ENCODE measurements at places on chromosomes 2 and 18. TPM values are rescaled to one million over a fixed set of nuclear protein-coding genes. Genes with fewer than 3 reads are reported as not detected.

GRCh38 chr2:95352310-95353054 lies 50.0 kb upstream of the FAHD2A start:
- no peak overlapping the region for H3K4me3 ChIP-seq
- peaks cover 10% of the 10 kb centered on the region for H3K4me1 ChIP-seq
- peaks cover 4% of the 10 kb centered on the region for H3K27me3 ChIP-seq
- peaks cover 8% of the 10 kb centered on the region for H3K36me3 ChIP-seq
- DNase-seq, result no peak
- no peak overlapping the region for H3K27ac ChIP-seq

Gene IL36RN
- polyA plus RNA-seq, result not detected

Gene ADAM23
- polyA plus RNA-seq, result 50.5 TPM

DNA sequence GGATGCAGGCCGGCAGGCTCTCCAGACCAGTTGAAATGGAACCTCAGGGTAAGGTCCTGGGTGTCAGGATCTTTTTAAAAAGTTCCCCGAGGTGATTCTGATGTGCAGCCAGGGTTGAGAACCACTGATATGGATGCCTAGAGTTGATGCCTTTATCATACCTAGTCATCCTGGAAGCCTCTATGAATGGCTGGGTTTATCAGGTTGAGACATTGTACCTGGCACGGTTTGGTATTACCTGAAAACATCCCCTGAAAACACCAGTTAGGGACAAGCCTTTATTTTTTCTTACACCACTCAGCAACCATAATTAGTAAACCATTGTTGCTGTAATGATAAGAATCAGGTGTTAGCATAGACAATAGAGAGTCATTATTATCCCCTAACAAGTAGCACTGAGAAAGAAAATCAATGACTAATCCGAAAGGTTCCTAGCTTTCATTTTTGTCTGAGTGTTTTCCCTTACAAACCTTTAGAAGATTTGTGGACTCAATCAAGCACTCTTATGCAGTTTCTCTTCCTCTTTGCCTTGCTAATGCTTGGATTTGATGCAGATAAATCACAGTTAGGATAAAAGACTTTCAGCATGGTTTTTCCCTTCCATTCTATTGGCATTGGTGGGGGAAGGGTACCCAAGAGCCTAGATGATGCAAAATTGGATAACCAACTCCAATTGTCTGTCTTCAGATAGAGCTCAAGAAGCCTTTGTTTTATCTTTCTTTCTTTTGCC lies 116.5 kb upstream of the LYPD6 start:
- no peak overlapping the region for H3K27ac ChIP-seq
- H3K27me3 ChIP-seq, result no peaks in the 10 kb centered on the region

GRCh38 chr2:236960531-236960930 lies 125.2 kb upstream of the COPS8 start:
- no peak overlapping the region for H3K4me3 ChIP-seq
- no peaks in the 10 kb centered on the region for H3K36me3 ChIP-seq
- no peak for DNase-seq
- H3K4me1 ChIP-seq, result no peaks in the 10 kb centered on the region
- no peak overlapping the region for H3K27ac ChIP-seq

- DNase-seq, result no peak
- H3K4me3 ChIP-seq, result no peak overlapping the region
- H3K4me1 ChIP-seq, result peaks cover 18% of the 10 kb centered on the region
- H3K27me3 ChIP-seq, result no peaks in the 10 kb centered on the region
- H3K27ac ChIP-seq, result peak overlapping the region; percentile 63
Measured at GRCh38 chr2:105919191-105919811, 174.6 kb downstream of the NCK2 start.

GRCh38 chr18:79010802-79011201 lies 31.2 kb downstream of the SALL3 start:
- H3K36me3 ChIP-seq, result peaks cover 20% of the 10 kb centered on the region
- no peaks in the 10 kb centered on the region for H3K27me3 ChIP-seq
- DNase-seq, result no peak
- peaks cover 4% of the 10 kb centered on the region for H3K4me1 ChIP-seq
- H3K4me3 ChIP-seq, result no peak overlapping the region

DNA sequence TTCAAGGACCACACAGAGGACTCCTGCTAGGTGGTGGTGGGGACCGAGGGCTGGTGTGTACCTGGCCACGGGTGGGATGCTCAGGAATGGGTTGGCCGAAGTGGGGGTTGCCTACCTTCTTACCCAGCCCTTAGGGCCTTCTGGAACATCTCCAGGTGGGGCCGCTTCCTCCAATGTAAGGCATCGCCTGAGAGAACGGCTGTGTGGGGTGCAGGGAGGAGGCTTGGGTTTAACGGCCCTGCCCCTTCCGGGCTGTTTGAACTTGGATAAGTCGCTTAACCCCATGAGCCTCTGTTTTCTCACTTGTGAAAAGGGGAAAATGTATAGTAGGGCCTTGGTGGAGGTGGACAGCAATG lies 35.0 kb downstream of the EMILIN2 start:
- no peak overlapping the region for H3K4me3 ChIP-seq
- no peaks in the 10 kb centered on the region for H3K36me3 ChIP-seq
- no peak for DNase-seq

GRCh38 chr2:165224941-165225340 lies 14.3 kb upstream of the SCN2A start:
- no peaks in the 10 kb centered on the region for H3K36me3 ChIP-seq
- no peaks in the 10 kb centered on the region for H3K27me3 ChIP-seq
- H3K27ac ChIP-seq, result no peak overlapping the region
- no peaks in the 10 kb centered on the region for H3K4me1 ChIP-seq

DNA sequence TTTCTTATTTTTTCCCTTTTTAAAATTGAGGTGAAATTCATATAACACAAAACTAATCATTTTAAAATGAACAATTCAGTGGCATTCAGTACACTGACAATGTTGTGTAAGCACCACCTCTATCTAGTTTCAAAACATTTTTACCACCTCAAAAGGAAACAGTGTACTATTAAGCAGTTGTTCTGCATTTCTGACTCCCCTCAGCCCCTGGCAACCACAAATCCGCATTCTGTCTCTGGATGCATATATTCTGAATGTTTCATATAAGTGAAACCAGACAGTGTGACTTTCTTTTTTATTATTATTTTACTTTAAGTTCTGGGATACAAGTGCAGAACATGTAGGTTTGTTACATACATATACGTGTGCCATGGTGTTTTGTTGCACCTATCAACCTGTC lies 19.2 kb upstream of the TANK start:
- H3K27me3 ChIP-seq, result no peaks in the 10 kb centered on the region
- H3K4me1 ChIP-seq, result no peaks in the 10 kb centered on the region
- no peak overlapping the region for H3K4me3 ChIP-seq
- H3K36me3 ChIP-seq, result no peaks in the 10 kb centered on the region
- DNase-seq, result no peak

GRCh38 chr2:45879406-45879805 lies 227.9 kb downstream of the PRKCE start:
- H3K36me3 ChIP-seq, result no peaks in the 10 kb centered on the region
- no peak for DNase-seq
- H3K27me3 ChIP-seq, result no peaks in the 10 kb centered on the region
- H3K4me3 ChIP-seq, result no peak overlapping the region
- no peak overlapping the region for H3K27ac ChIP-seq
- peaks cover 17% of the 10 kb centered on the region for H3K4me1 ChIP-seq

Gene EFHD1
- 49.0 TPM for polyA plus RNA-seq

Gene TMEM169
- polyA plus RNA-seq, result 19.1 TPM

Gene EFEMP1
- polyA plus RNA-seq, result 30.7 TPM

DNA sequence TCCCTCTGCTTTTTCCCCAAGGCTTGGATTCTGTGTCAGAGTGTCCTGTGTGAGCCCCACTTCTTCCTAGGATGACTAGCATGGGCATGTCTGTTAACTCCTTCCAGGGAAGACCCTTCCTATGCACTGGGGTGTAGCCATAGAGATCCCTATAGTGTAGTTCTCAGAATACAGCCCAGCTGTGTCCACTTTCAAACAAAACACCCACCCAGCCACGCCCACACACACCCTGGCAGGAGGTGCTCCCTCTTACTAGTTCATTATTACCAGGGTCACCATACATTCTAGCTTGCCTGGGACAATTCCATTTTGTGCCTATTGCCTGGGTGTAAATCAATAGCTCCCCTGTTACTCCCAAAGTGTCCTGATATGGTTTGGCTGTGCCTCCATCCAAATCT lies 195.6 kb downstream of the MYCN start:
- no peaks in the 10 kb centered on the region for H3K36me3 ChIP-seq
- H3K27ac ChIP-seq, result no peak overlapping the region
- no peaks in the 10 kb centered on the region for H3K4me1 ChIP-seq
- H3K27me3 ChIP-seq, result no peaks in the 10 kb centered on the region

Gene TMEM37
- 1.6 TPM for polyA plus RNA-seq

- no peaks in the 10 kb centered on the region for H3K4me1 ChIP-seq
- no peaks in the 10 kb centered on the region for H3K27me3 ChIP-seq
- no peak overlapping the region for H3K4me3 ChIP-seq
Measured at GRCh38 chr2:8314063-8314462, 367.8 kb upstream of the ID2 start.

- peaks cover 2% of the 10 kb centered on the region for H3K27me3 ChIP-seq
- H3K36me3 ChIP-seq, result no peaks in the 10 kb centered on the region
- peaks cover 41% of the 10 kb centered on the region for H3K4me1 ChIP-seq
Measured at GRCh38 chr2:64945973-64946768, 43.0 kb upstream of the SLC1A4 start.

DNA sequence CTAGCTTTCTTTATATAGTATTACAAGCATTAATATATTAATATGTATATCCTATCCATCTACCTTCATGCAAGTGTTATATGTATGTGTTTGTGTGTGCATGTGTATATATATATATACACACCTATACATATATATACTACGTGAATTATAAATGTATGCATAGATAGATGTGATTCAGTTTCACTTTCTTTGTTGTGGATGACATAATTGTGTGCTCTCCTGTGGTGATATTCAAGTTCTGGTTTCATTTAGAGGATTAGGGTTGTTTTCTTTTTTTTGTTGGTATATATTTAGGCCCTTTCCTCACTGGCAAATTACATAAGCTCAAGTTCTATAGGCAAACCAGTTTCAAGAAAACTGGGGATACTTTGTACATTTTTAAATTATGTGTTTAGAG lies 225.7 kb upstream of the FANCL start:
- DNase-seq, result no peak
- H3K4me1 ChIP-seq, result no peaks in the 10 kb centered on the region
- H3K36me3 ChIP-seq, result no peaks in the 10 kb centered on the region
- no peaks in the 10 kb centered on the region for H3K27me3 ChIP-seq

DNA sequence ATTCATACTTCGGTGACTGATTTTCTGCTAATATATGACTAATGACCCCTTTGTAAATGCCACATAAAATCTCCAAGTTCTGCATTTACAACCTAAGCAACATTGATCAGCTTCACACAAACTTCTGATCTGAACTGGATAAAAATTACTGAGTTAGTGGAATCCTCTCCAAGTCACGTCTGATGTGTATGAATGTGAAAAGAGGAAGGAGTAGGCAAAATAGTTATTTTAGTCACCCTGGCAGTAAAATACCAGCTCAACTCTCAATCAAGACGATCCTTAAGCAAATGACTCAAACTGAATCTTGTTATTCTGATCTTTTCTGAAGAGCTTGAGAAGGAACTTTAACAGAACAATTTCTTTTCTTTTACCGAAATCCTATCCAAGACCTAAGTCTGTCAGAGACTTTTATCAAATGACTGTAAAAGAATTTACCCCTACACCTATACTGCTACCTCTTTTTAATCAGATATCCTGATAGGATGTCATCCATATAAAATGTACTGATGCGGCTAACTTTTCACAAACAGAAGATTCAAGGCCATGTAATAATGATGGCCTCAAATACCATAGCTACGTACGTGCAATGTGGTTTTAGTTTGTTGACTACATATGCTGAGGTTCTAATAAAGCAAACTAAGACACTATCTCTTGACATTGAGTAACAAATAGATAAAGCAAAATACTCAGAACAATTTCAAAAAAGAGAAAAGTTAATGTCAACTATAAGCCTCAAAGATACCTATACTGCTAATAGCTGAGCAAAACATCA lies 23.7 kb downstream of the CUL3 start:
- no peaks in the 10 kb centered on the region for H3K27me3 ChIP-seq
- no peak overlapping the region for H3K27ac ChIP-seq
- DNase-seq, result no peak
- no peaks in the 10 kb centered on the region for H3K4me1 ChIP-seq

- peaks cover 24% of the 10 kb centered on the region for H3K4me1 ChIP-seq
- H3K4me3 ChIP-seq, result no peak overlapping the region
- peaks cover 46% of the 10 kb centered on the region for H3K27me3 ChIP-seq
- no peak overlapping the region for H3K27ac ChIP-seq
Measured at GRCh38 chr18:57804557-57804956, 1.4 kb upstream of the ATP8B1 start.

GRCh38 chr2:62186156-62186905 lies 9.6 kb upstream of the B3GNT2 start:
- H3K36me3 ChIP-seq, result no peaks in the 10 kb centered on the region
- H3K4me1 ChIP-seq, result no peaks in the 10 kb centered on the region
- no peak overlapping the region for H3K27ac ChIP-seq
- H3K27me3 ChIP-seq, result no peaks in the 10 kb centered on the region
- H3K4me3 ChIP-seq, result no peak overlapping the region

Gene PJVK
- polyA plus RNA-seq, result 6.5 TPM

GRCh38 chr18:4605212-4605611 lies 150.1 kb upstream of the DLGAP1 start:
- no peaks in the 10 kb centered on the region for H3K27me3 ChIP-seq
- DNase-seq, result peak; percentile 13
- H3K36me3 ChIP-seq, result no peaks in the 10 kb centered on the region
- H3K4me1 ChIP-seq, result no peaks in the 10 kb centered on the region
- no peak overlapping the region for H3K4me3 ChIP-seq

DNA sequence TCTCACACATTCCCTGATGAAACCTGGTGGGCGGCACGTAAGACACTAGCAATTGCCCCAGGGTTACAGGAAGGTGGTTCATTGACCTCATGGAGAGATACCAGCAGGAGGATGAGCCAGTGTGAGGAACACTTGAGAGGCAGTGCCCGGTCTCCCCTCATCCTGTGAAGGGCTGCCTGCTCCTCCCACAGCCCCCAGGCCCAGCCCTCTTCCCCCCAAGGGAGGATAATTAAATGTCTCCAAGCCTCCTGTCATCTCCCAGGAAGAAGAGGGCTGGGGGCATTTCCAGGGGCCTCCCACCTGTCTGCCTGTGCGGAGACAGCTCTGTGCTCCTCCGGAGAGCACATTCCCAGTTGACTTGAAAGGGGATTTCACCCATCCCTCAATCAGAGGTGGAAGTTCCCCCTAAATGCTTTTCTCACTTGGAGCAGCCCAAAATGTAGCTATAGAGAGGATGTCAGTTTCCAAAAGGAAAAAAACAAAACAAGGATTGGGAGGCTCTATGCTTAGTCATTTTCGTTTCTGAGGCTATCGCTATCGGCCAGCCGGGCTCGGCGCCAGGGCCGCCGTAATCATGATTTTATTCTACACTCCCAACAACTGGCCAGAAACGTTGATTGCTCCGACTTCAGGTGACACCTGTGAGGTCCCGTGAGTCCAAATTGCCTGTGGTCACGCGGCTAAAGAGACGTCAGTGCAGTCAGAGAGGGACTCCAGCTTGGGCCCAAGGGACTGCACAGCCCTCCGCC lies 7.1 kb downstream of the KCNF1 start:
- H3K4me1 ChIP-seq, result peaks cover 34% of the 10 kb centered on the region
- H3K4me3 ChIP-seq, result no peak overlapping the region
- no peaks in the 10 kb centered on the region for H3K27me3 ChIP-seq

- H3K27ac ChIP-seq, result no peak overlapping the region
- no peak overlapping the region for H3K4me3 ChIP-seq
- no peak for DNase-seq
- no peaks in the 10 kb centered on the region for H3K4me1 ChIP-seq
Measured at GRCh38 chr18:36899289-36899688, 70.4 kb downstream of the KIAA1328 start.

Gene DSG3
- polyA plus RNA-seq, result not detected

Measured in spinal cord (tissue), 10 donors.